ELF-1 (cell line): ENCODE measurements at places on chromosomes 2 and 18.

- DNase-seq = no peak
These were observed 100.4 kb upstream of the GPR45 start for GRCh38 chr2:105141099-105141614.

GRCh38 chr2:139259422-139260051 lies 479.3 kb upstream of the NXPH2 start:
- DNase-seq = no peak

- peak; percentile 54 for DNase-seq
These were observed 1544.4 kb downstream of the LRP1B start for GRCh38 chr2:140586379-140586778.

GRCh38 chr2:226187616-226188015 lies 612.0 kb downstream of the IRS1 start:
- DNase-seq = no peak

GRCh38 chr2:37894601-37895000 lies 30.5 kb upstream of the RMDN2 start:
- no peak for DNase-seq

- DNase-seq = no peak
These were observed 71.7 kb downstream of the MARCO start for GRCh38 chr2:119013671-119014070.

DNA sequence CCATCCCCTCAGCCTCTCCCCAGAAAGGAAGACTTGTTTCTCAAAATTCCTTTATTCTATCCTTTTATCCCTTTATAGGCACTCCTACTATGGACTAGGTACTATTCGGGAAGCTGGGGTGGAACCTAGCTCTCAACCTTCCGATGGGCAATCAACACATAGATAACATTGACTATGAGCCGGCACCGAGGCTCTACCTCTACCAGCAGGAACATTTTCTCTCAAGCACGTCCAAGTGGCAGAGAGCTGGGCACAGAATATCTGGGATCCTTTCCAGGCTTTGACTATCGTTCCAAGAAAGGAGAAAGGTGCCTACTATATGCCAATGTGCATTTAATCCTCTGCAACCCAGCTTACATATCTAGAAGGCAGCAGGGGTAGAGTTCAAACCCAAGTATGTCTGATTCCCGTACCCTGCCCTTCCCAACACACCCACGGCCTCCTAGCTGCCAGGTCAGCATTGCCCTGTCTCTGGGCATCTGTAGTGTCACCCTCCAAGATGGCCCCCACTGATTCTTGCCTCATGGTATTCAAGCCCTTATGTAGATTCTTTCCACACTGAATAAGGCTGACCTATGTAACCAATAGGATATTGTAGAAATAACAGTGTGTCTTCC lies 28.3 kb downstream of the TNS1 start:
- DNase-seq = no peak

DNA sequence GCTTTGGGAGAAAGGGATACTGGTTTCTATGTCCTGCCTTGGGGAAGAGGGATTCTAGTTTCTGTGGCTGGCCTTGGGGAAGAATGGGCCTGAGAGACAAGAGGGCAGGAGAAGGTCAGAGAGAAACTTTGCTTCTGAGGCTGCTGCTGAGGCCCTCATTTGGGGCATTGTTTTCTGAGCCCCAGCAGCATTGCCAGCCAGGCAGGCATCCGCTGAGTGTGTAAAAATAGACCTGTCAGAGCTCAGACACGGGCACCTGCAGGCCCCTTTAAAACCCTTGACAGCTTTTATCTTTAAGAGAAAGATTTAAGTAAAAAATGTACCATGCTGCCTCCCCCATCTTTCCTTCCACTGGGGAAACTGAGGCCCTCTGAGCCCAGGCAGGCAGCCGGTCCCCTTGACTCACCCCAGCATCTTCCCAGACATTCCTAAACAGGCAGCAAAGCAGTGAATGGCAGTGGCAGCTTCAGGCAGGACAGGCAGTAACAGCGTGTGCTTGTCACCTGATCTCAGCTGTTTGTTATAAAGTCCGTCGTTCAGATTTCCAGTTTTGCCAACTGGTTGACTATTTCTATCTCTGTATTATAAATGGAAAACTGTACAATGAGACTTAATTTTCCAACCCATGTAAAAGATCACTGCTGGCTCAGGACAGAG lies 27.6 kb downstream of the MLPH start:
- DNase-seq = no peak
